ENCODE measurements at places on chromosomes 12 and 14.
A peak's percentile ranks its signal among the peaks of the same experiment; 100 is the strongest.

GRCh38 chr12:51721282-51721940, 127.1 kb downstream of the FIGNL2 start:
- no peak for DNase-seq

DNA sequence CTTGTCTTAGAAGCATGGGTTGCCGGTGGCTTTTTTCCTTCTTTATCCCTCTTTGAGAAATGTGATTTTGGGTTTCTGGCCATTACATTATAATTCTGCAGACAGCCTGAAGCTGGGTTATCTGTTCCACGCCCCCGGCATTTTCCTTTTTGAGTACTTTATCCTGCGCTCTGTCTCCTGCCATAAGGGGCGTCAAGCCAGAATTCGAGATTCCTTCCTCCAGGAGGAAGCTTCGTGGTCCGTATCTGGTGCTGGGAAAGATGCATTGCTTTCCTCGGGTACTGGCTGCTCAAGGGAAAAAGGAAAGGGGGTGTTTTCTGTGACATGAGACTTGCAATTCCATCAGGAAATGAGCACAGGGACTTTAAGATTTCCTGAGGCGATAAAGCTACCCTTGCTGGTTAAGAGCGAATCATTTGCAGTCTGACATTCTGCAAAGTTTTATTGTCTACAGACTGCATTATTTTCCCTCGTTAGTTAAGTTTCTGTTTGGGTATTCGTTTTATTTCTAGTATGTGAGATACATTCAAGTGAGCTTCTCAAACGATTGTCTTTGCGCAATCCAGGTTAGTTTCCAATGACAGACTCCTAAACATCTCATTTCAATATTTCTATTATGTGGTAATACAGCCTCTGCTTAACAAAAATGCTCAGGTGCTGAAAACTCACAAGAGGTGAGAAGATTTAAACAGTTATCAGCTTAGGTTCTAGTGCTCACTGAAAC, 694 bp downstream of the AKAP5 start:
- DNase-seq: peak; percentile 19

DNA sequence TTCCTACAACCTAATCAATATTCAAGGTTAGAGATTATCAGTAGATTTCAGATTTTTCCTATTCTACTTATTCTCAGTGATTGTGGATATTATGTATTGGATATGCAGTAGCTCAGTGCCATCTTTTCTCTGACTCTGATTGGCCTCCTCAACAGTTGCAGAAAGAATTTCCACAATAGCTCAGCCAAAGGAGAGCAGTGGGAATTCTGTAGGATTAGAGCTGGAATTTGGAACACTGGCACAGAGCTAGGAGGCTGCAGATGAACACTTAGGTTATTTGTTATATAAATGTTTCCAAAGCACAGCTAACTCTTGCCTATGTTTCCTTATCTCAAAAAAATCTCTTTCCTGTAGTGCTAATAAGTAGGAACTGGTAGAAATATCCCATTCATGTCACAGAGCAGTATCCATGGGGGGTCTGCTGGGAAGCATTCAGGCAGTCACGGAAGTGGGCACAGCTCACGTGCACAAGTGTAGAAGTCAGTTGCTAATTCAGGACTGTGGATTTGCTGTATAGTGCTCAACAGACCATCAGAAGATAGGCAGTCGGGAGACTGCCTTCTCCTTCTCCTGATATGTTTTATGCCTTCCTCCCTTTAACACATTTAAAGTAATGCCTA, 116.2 kb upstream of the TMEM260 start:
- no peak for DNase-seq

DNA sequence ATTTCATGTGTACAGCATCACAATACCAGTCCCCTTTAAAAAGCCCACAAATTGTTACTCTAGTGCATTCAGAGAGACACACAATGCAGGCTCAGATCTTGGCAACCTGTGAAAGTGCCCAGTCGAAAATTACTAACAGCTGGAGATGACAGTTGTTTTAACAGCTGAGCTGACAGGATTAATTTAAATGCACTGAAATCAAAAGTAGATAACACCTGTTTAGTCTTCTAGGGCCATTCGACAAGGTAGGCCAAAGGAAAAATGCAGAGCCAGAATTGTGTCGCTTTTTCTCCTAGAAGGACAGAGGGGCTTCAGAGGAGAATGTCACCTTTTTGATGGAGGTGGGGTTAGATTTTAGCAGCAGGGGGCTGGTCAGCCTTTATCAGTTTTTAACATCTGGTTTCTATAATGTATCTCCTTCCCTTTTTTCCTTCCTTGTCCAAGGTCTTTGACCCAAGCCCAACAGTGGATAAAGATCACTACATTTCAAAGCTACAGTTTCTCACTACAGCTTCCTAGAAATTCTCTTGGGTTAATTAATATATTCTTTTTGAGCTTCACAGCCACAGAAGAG, 139.1 kb downstream of the SOX5 start:
- DNase-seq: no peak

DNA sequence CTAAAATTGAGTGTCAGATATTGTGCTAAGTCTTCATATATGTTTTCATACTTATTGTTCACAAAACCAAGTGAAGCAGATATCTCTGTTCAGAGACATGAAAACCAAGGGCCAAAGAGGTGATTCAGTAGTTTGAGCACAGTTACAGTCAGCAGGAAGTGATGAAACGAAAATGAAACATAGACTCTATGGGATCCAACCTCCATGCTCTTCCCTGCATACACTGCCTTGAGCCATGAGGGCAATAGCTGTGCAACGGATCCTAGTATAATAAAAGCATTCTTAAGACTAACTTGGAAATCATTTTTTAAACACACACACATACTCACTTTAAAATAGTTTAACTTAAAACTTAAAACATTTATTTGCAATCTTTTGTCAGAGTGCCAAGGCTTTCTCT, 27.9 kb downstream of the ESR2 start:
- no peak for DNase-seq

GRCh38 chr12:54521293-54522060, 23.9 kb downstream of the NCKAP1L start:
- DNase-seq: no peak

DNA sequence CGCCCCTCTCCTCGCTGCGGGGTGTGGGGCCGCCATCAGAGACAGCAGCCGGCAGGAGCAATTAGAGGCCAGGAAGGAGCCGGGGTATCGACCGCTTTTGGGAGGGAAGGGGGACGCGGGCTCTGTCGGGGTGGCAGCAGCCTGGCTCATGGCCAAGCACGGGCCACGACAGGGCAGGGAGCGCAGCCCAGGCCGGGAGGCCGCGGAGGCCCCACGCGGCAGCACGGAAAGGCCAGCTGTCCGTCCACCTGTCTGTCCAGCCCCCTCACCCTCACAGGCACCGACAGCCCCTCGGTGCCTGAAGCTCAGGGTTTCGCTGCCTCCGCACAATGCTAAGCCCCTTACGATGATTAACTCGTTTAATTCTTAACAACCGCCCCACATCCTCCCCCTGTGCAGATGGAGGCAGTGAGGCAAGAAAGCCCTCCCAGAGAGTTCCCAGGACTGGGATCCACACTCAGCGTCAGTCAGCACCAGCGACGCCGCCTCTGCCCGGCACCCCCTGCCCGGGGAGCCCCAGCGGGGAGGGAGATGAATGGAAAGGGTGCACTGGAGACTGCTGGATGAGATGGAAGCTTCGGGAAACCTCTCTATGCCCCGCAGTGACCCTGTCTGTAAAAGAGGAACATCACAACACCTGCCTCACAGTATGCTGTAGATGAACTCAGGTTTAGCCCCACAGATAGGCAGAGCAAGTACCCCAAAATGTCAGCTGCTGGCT, 23.7 kb downstream of the NCOR2 start:
- peak; percentile 60 for DNase-seq

GRCh38 chr14:27668531-27668930, 1070.7 kb upstream of the NOVA1 start:
- no peak for DNase-seq

GRCh38 chr12:119659289-119659897, 8.5 kb upstream of the PRKAB1 start:
- peak; percentile 64 for DNase-seq

DNA sequence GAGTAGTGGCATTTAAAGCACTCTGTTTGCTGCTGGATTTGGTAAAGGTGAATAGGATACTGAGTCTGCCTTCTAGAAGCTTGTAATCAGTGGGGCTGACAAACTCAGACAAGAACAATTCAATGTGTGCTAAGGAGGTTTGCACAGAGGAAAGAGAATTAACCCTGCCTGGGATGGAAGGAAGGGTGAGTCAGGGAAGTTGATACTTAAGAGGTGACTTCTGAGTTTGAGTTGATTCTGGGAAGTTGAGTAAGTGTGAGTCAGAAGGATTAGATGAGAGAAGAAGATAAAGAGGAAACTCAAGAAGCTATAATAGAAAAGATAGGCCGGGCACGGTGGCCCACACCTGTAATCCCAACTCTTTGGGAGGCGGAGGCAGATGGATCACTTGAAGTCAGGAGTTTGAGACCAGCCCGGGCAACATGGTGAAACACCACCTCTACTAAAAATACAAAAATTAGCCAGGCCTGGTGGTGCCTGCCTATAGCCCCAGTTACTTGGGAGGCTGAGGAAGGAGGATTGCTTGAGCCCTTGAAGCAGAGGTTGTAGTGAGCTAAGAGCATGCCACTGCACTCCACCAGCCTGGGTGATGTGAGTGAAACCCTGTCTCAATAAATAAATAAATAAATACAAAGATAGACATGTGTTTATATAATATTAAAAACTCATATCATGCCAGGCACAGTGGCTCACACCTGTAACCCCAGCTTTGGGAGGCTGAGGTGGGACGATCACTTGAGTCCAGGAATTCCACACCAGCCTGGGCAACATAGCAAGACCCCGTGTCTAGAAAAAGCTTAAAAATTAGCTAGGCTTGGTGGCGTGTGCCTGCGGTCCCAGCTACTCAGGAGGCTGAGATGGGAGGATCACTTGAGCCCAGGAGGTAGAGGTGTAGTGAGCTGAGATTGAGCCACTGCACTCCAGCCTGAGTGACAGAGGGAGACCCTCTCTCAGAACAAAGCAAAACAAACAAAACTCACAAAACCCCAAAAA, 126.8 kb upstream of the CPM start:
- no peak for DNase-seq

GRCh38 chr12:130714091-130714590, 2.0 kb downstream of the RIMBP2 start:
- no peak for DNase-seq

- DNase-seq: no peak
Measured at GRCh38 chr14:50598765-50599164, 38.8 kb downstream of the ATL1 start.

DNA sequence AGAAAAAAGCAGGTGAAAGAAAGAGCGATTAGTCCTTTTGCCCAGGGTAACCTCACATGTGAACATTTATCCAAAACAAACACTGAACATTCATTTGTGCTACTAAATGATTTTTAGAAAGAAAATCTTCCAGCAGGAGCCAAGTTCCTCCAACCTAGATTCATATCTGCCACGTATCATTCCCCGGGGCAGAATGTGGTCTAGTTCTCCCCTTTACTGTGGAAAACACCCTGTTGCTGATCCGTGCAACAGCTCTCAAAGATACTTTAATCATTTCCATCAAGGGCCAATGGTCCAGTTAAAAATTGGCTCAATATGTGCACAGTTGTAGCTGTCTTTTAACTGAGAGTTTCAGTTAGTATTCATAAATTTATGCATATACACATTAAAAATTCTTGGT, 479.1 kb downstream of the ATP23 start:
- DNase-seq: no peak

GRCh38 chr14:29926701-29927375, 809 bp downstream of the PRKD1 start:
- DNase-seq: no peak

Measured in HT-29 (cell line).